Central memory CD8-positive, alpha-beta T cell (primary cell): ENCODE measurements at places on chromosomes 13 and 19.

DNA sequence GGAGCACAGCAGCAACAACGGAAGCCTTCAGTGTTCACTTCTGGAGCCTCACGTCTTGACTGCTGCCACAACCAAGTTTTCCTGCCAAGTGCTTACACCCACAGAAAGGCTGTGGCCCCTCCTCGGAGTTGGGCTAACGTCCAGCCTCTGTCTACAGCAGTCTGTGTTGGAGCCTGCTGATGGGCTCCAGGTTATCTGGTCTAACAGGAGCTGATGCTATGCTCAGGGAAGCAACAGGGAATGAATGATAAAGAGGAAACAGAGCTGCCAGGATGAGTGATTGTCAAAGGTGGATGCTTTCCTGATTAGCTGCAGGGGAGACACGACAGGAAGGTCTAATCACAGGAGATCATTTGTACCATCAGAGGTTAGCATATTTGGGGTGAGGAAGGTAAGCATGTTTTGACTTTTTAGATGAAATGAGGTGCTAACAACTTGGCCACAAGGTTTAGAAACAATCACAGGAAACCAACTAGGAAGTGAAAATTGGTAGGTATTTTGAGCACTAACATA, 53.8 kb upstream of the RCBTB2 start:
- peak overlapping the region; percentile 58 for H3K27ac ChIP-seq
- H3K4me3 ChIP-seq, result peak overlapping the region; percentile 54
- no peak for DNase-seq
- no peaks in the 10 kb centered on the region for H3K27me3 ChIP-seq

- H3K36me3 ChIP-seq, result peaks cover 4% of the 10 kb centered on the region
- peak overlapping the region; percentile 81 for H3K4me3 ChIP-seq
- peak; percentile 74 for DNase-seq
- H3K27me3 ChIP-seq, result no peaks in the 10 kb centered on the region
- peak overlapping the region; percentile 38 for H3K27ac ChIP-seq
These were observed 20.6 kb upstream of the ZNF430 start for GRCh38 chr19:20999731-21000352.

DNA sequence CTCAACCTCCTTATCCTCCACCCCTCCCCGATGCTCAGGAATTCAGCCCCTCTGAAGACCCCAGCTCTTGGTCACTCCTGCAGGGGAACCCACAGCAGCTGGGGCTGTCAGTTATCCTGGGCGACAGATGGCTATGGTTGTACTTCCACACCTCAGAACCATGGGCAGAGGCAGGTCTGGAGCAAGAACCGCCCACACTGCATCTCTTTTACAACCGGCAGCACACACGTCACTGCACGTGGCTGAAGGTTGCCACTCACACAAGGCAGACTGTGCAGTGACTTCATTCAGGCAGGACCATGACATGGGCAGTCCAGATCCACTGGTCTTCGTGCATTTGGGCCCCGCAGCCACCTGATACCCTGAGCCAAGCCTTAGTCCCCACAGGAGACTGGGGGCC, 21.5 kb upstream of the SDHAF1 start:
- H3K36me3 ChIP-seq, result no peaks in the 10 kb centered on the region
- H3K27ac ChIP-seq, result no peak overlapping the region
- H3K4me3 ChIP-seq, result no peak overlapping the region
- H3K27me3 ChIP-seq, result peaks cover 9% of the 10 kb centered on the region
- no peak for DNase-seq
- H3K4me1 ChIP-seq, result peaks cover 8% of the 10 kb centered on the region

DNA sequence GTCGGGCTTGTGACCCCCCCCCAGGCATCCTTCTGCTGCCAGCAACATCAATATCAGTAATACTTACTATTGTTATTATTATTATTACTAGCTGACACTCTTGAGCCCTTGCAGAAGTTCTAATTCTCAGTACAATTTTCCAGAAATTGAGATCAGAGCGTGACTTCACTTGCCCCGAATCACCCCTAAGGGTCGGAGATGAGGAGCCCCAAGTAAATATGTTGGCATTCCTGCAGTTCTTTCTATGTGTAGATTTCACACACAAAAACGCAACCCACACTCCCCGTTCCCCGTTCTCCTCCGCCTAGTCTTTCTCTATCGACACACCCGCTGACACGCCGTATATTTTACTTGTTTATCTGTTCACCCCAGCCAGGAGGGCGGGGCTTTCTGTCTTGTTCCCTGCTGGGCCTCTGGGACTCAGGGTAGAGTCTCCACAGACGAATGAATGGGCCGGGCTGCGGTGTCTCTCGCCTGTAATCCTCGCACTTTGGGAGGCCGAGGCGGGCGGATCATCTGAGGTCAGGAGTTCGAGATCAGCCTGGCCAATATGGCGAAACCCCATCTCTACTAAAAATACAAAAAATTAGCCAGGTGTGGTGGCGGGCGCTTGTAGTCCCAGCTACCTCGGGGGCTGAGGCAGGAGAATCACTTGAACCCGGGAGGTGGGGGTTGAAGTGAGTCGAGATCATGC, 14.7 kb downstream of the TLE5 start:
- H3K4me3 ChIP-seq, result peak overlapping the region; percentile 84
- H3K4me1 ChIP-seq, result peaks cover 15% of the 10 kb centered on the region
- H3K36me3 ChIP-seq, result peaks cover 7% of the 10 kb centered on the region
- no peaks in the 10 kb centered on the region for H3K27me3 ChIP-seq
- peak; percentile 33 for DNase-seq

DNA sequence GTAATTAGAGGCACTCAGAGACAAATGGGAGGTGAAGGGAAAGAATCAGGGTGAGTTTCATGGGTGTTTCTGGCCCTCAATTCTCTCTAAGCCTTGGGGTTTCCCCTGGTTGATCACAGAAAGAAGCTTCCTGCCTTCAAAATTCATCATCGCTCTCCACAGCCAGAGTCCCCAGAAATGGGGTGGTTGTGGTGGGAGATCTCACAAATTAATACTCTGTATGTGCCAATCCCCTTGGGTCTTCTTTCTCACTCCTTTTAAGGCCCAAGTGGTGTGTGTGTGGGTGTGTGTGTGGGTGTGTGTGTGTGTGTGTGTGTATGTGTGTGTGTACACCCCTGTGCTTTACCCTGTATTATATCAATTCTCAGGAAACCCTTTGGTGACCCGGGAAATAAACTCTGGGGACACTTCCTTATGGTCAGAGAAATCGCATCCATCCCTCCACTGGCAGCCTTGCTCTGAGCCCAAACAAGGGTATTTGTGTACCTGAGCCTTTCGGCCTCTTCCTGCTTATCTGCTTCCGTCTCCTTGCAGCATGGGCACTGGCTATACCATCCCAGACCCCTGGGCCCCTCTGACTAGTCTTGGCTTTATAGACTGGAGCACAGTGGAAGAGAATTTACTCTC, 2.8 kb upstream of the FCGBP start:
- H3K27me3 ChIP-seq, result no peaks in the 10 kb centered on the region
- H3K36me3 ChIP-seq, result peaks cover 14% of the 10 kb centered on the region
- H3K27ac ChIP-seq, result peak overlapping the region; percentile 87
- DNase-seq, result no peak

GRCh38 chr13:48635478-48635877, 18.3 kb upstream of the CYSLTR2 start:
- H3K27me3 ChIP-seq, result no peaks in the 10 kb centered on the region
- no peak overlapping the region for H3K4me3 ChIP-seq
- no peaks in the 10 kb centered on the region for H3K4me1 ChIP-seq
- H3K36me3 ChIP-seq, result no peaks in the 10 kb centered on the region

GRCh38 chr19:9313756-9314155, 4.1 kb upstream of the ZNF699 start:
- H3K4me3 ChIP-seq, result no peak overlapping the region
- H3K36me3 ChIP-seq, result peaks cover 17% of the 10 kb centered on the region
- no peak overlapping the region for H3K27ac ChIP-seq
- DNase-seq, result no peak
- H3K27me3 ChIP-seq, result no peaks in the 10 kb centered on the region
- H3K4me1 ChIP-seq, result peaks cover 8% of the 10 kb centered on the region

GRCh38 chr19:45878043-45878794, 7.7 kb downstream of the IRF2BP1 start:
- peaks cover 40% of the 10 kb centered on the region for H3K27me3 ChIP-seq
- peaks cover 2% of the 10 kb centered on the region for H3K36me3 ChIP-seq
- no peak overlapping the region for H3K4me3 ChIP-seq
- peaks cover 12% of the 10 kb centered on the region for H3K4me1 ChIP-seq
- no peak for DNase-seq

GRCh38 chr13:103255587-103256301, 189.5 kb upstream of the SLC10A2 start:
- no peaks in the 10 kb centered on the region for H3K27me3 ChIP-seq
- no peaks in the 10 kb centered on the region for H3K36me3 ChIP-seq
- DNase-seq, result no peak
- no peak overlapping the region for H3K4me3 ChIP-seq
- H3K4me1 ChIP-seq, result no peaks in the 10 kb centered on the region

DNA sequence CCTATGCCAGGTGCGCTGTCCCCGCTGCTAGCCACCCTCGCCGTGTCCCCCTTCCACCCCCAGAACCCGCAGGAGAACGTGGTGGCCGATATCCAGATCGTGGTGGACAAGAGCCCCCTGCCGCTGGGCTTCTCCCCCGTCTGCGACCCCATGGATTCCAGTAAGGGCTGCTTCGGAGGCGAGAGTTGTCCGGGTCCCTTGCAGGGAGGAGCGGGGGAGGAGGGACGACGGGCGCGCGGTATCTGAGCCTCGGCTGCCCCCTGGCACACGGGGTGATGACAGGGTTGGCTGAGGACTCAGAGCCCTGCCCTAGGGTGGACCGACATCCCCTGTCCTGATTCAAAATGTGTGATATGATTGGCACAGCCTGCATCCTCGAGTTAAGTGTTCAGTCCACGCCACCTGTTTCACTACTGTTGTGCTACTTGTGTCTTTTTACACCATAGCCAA, 653 bp downstream of the MVB12A start:
- H3K4me1 ChIP-seq, result peaks cover 18% of the 10 kb centered on the region
- DNase-seq, result no peak
- H3K4me3 ChIP-seq, result peak overlapping the region; percentile 87
- H3K27me3 ChIP-seq, result no peaks in the 10 kb centered on the region
- no peak overlapping the region for H3K27ac ChIP-seq

DNA sequence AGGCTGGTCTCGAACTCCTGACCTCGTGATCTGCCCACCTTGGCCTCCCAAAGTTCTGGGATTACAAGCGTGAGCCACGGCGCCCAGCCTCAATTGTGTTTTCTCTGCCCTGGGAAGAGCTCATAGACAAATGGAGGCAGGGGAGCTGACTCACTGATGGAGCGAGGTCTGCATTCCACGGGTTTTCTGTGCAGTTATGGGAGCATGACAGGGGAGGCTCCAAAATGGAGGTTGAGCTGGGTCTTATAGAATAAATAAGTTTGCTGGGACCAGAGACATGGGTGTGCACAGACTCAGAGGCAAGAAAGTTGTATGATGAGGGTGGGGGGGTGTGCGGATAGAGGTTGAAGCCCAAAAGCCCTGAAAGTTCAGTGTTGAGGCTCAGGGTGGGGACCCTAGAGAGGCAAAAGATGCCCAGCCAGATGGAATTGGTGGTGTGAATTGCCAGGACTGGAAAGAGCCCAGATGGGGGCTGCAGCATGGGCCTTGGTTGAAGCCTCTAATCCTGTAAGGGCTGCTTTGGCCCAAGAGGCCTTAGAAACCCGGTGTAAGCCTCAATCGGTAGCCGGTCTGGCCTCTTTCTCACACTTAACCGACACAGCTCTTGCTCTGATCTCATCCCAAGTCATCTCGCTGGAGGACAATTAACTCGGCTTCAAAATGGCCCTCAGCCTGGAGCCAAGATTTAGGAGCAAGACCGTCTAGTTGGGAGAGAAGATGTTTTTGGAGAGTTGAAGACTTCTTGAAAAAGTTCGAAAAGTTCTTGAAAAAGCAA, 1.9 kb downstream of the TPM4 start:
- peaks cover 37% of the 10 kb centered on the region for H3K36me3 ChIP-seq
- peak overlapping the region; percentile 89 for H3K27ac ChIP-seq
- H3K4me3 ChIP-seq, result peak overlapping the region; percentile 78
- DNase-seq, result no peak

- H3K4me1 ChIP-seq, result no peaks in the 10 kb centered on the region
- H3K4me3 ChIP-seq, result no peak overlapping the region
- no peaks in the 10 kb centered on the region for H3K27me3 ChIP-seq
- DNase-seq, result no peak
These were observed 751.8 kb downstream of the FGF9 start for GRCh38 chr13:22422712-22423111.

DNA sequence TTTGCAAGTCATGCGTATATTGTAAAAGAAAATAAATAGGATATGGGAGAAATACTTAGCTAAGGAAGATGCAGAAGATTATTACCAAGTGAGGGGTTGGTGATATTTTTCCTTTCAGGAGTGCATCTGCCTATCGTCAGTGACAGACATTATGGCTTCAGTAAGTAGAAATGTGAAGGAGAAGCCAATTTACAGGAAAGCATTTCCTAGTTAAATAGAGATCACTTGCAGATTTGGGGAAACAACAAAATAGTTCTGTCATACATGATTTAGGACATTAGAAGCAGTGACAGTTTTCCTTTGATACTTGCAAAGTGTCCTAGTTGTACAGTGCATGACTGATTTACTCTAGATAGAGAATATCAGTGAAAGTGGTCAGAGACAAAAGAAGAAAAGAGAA, 747.8 kb upstream of the KLHL1 start:
- H3K27ac ChIP-seq, result no peak overlapping the region
- no peaks in the 10 kb centered on the region for H3K4me1 ChIP-seq
- no peak overlapping the region for H3K4me3 ChIP-seq
- DNase-seq, result no peak

DNA sequence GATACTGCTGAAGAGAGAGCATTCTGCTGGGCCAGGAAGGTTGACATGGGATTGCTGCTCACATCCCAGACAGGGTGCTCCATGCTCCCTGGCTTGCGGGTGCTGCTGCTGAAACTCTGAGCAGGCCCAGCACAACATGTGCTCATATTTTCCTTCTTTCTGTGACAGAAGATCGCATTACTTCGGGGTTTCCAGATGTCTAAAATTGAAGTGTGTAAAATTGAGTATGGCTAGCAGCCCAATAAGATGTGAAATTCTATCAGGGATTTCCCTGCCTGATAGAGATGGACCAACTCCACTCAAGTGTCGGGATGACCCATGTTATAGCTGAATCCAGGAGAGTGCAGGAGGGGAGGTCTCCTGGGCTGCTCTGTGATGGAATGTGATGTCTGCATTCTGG, 55.6 kb upstream of the KL start:
- H3K4me1 ChIP-seq, result no peaks in the 10 kb centered on the region
- no peak for DNase-seq
- H3K36me3 ChIP-seq, result no peaks in the 10 kb centered on the region
- H3K27ac ChIP-seq, result no peak overlapping the region
